ENCODE measurements at places on chromosomes 6 and 20.

- DNase-seq, result no peak
Observed at GRCh38 chr6:169986848-169987498, 235.6 kb downstream of the ERMARD start.

DNA sequence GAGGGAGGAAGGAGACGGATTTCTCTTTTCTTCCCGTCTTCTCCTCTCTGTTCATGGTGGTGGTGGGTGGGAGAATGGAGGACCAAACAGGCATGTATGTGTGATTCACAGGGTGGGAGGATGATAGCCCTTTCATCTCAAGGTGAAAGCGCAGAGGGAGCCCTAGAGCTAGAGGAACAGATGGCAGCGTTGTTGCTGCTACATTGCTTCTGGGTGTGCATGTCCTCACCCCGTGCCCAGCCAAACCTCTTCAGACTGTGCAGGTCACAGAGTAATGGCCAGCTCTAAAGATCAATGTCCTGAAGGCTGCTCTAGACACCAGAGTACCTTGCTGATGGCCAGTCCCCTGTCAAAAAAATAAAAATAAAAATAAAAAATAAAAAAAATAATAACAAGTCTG lies 301.8 kb downstream of the TBC1D7 start:
- no peak for DNase-seq

- DNase-seq, result peak; percentile 77
Observed at GRCh38 chr20:24978513-24978912, 14.0 kb downstream of the APMAP start.

DNA sequence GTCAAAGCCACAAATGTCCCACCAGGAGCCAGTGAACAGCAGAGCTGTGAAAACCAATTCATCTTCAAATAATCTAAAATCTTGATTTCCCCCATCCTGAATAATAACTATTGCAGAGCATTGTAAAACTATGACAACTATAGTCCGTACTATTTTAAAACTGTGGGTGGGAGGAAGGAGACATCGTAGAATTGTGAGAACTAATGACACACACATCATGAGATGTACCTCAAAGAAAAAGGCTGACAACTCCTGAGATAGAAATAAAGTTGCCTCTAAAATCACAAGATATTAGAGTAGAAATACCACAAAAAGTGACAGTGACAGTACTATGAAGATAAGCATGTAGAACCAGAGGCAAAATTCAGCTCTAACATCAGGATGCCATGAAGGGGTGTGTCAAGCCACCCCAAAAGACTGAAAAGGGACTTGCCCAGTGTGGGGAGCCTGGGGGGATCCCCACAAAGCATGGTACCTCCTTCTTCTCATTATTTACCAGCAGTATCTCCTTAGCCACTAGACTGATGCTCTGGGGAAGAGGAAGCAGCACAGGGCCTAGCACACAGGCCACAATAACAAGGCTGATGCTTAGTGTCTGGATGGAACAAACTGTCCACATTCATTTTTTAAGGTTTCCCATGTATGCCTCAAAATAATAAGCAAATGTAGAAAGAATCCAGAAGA lies 13.4 kb downstream of the NAPB start:
- no peak for DNase-seq

DNA sequence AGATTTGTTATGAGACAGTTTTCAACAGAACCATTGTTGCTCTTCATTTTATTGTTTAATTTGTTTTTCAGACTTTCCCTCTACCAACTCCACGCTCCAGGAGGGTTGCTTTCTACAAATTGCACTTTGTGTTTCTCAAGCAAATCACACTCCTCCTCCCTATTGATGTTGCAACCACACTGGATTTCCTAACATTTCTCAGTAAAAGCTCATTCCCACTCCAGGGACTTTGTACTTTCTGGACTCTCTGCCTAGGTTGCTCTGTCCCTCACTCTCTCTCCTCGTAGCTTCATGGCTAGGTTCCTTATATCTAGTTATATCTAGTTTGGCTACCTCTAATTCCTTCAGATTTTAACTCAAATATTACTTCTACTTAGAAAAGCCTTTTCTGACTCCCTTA lies 20.3 kb downstream of the PGK2 start:
- no peak for DNase-seq

- no peak for DNase-seq
Observed at GRCh38 chr6:24356310-24356973, 1.4 kb downstream of the DCDC2 start.

DNA sequence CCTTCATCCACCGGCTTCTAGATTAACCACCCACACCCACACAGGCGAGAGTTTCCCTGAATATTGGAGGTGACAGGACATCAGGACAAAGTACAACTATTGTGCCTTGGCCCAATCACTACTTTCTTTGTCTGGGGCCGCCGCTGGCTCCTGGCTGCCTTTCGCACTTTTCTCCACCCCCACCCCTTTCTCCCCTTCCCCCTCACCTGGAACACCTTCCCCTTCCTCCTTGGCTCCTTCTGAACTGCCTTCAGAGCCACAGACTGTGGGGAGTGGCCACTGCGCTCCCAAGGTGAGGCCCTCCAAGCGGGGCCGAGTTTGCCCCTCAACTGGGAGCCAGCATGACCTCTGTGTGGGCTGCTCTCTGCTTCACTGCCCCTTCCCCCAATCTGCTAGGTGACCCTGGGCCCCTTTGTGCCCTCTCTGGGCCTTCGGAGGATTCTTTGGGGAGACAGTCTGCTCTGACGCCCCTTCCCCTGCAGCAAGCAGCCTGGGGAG lies 3.0 kb upstream of the VEGFA start:
- DNase-seq, result no peak

GRCh38 chr6:2140438-2141128 lies 104.8 kb downstream of the GMDS start:
- DNase-seq, result no peak

DNA sequence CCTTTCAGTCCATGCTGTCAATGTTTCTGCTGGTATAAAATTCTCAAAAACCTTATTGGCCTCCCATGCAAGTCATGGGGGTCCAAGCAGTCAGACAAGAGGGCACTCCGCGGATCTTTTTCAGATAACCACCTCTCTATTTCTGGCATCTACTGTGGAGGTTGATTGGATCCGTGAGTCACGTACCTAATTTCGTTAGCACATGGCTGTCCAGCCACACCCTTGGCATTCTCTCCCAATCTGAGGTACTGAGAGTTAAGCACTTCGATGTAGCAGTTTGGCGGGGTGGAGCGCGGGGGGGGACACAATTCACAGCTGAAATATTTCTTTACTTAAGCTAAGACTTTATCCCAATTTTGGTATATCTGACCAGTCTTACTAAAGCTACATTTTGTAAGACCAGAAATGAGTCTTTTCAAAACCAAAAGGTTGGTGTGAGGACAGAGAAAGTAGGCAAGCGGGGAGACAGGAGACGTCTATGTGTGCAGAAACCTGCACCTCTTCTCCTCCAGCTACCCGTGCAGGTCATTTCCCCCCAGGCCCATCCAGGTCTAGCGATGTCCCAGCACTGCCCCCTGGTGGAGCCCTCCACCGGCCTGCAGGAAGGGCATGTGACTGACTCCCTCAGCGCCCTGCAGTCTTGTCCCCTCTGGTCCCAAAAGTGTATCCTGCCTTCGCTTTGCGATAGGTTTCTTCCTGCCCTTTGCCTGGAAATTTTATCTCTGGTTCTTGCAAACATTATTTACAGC lies 113.1 kb downstream of the ADAT2 start:
- DNase-seq, result no peak

- DNase-seq, result no peak
Observed at GRCh38 chr20:36483919-36484808, 57.2 kb upstream of the MYL9 start.

GRCh38 chr20:64233725-64234124 lies 21.8 kb upstream of the PCMTD2 start:
- peak; percentile 28 for DNase-seq

- DNase-seq, result no peak
Observed at GRCh38 chr6:10759312-10759839, 11.8 kb downstream of the TMEM14B start.

- DNase-seq, result no peak
Observed at GRCh38 chr20:35711588-35712209, 12.5 kb downstream of the ROMO1 start.

DNA sequence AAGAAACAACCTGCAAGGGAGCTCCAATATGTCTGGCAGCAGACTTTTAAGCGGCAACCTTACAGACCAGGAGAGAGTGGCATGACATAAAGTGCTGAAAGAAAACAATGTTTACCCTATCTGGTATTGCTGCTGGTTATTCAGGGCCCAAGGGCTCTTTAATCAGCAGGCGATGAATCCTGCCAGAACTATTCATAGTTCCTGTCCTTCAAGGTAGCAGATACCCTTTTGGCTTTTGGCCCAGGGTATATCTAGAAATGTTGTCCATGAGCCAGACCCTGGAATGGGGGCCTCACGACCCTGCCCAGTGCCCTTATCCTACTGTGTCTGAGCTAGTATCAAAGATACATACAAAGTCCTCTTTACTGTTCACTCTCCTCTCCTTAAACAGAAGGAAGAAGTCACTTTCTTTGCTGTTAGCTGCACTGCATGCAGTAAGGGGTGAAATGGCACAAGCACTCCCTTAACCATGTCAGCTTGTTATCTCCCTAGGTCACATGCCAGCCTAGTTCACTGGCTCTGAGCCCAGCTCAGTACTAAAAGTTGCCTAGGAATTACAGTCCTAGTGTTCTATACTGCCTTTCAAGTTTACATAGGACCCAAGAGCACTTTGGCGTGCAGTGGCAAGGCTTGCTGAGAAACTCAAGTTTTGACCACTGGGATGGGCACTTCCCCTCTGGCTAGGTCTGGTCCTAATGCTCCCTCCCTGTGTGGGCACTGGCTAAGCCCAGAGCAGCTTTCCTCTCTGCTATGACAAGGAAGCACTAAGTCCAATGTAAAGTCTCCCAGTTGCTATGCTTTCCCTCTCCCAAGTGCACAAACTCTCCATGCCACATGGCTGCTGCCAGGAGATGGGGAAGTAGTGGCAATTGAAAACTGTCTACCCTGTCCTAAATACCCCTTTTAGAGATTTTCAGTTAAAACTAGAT lies 122.0 kb downstream of the HTR1B start:
- DNase-seq, result no peak

DNA sequence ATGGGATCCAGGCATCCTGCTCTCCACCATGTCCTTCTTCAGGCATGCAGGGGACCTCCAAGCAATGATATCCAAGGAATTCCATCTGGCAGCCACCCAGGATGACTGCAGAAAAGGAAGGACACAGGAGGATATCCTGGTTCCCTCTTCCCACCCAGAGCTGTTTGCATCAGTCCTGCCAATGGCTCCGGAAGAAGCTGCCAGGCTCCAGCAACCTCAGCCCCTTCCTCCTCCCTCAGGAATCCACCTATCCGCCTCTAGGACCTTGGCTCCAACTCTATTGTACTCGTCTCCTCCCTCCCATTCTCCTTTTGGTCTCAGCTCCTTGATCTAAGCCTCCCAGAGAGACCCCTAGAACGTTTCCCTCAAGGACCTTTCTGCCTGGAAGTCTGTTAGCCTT lies 733 bp upstream of the PSORS1C2 start:
- DNase-seq, result no peak

DNA sequence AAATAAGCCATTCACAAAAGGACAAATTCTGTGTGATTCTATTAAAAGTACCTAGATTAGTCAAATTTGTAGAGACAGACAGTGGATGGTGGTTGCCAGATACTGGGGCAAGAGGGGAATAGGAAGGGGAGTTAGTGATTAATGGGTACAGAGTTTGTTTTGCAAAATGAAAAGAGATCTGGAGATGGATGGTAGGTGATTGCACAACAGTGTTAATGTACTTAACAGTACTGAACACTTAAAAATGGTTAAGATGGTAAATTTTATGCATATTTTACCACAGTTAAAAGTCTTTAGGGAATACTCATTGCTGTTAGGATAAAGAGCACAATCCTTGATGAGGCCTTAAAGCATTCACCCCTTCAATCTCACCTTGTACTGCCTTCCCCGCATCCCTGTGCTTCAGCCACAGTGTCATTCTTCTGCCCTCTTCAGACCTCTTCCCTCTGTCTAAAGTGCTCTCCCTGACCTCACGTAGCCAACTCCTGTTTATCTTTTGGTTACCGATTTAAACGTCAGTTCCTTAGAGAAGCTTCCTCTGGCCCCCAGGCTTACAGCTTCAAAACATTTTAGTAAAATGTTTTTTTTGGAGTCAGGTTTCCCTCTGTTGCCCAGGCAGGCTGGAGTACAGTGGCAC lies 11.8 kb downstream of the PSMF1 start:
- no peak for DNase-seq

- DNase-seq, result no peak
Observed at GRCh38 chr6:45163952-45164766, 164.0 kb upstream of the RUNX2 start.

DNA sequence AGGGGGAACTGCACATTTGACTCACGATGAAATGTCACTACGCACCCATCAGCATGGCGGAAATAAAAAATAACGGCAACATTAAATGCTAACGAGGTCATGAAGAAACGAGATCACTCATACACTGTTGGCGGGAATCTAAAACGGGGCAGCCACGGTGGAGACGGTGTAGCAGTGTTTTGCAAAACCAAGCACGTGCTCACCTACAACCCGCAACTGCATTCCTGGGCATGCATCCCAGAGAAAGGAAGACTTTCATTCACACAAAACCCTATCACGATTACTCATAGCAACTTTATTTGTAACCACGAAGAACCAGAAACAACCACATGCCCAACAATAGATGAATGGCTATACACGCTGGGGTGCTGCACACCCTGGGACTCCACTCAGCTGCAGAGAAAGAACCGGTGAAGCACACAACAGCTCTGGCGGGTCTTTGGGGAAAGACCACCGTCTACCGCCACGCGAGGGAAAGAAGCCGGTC lies 77.0 kb downstream of the YTHDF1 start:
- DNase-seq, result no peak

GRCh38 chr6:1250489-1251197 lies 61.3 kb upstream of the FOXQ1 start:
- no peak for DNase-seq

DNA sequence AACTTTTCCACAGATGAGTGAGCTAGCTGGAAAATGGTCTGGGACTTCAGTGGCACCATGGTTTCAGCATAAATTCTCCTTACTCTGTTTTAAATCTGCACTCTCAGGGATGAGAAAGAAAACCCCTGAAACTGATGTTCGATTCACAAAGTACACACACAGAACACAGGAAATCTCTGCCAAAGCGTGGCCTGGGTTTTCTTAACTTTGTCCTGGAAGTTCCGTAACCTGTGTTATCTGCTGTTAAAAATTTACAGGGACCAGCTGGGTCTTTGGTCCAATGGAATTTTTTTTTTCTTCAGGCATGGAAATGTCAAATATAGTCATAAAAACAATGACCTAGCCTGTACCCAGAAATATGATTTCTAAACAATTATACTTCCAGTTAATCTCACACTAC lies 7.3 kb downstream of the SCML4 start:
- DNase-seq, result no peak

GRCh38 chr20:62430311-62430853 lies 3.0 kb upstream of the RBBP8NL start:
- DNase-seq, result no peak
